ENCODE measurements at places on chromosomes 5 and 9. TPM values are rescaled to one million over a fixed set of nuclear protein-coding genes. Genes with fewer than 3 reads are reported as not detected.

CCNJL gene
- 1.3 TPM for total RNA-seq

CNTNAP3B gene
- 2.6 TPM for total RNA-seq

PCDHB1 gene
- total RNA-seq: 0.09 TPM

C9orf153 gene
- 0.23 TPM for total RNA-seq

RUFY1 gene
- total RNA-seq: 54.7 TPM

DND1 gene
- 2.5 TPM for total RNA-seq

IFNA21 gene
- not detected for total RNA-seq

DBH gene
- 0.06 TPM for total RNA-seq

SH2D3C gene
- 9.1 TPM for total RNA-seq

MRRF gene
- total RNA-seq: 26.3 TPM

FOXD4L6 gene
- total RNA-seq: not detected

TEX48 gene
- total RNA-seq: not detected

CDH9 gene
- not detected for total RNA-seq

SLC36A2 gene
- total RNA-seq: 0.14 TPM

PCDHB3 gene
- total RNA-seq: 1.4 TPM

EFCAB9 gene
- not detected for total RNA-seq

SPINK1 gene
- 234 TPM for total RNA-seq

SLC9A3 gene
- 537 TPM for total RNA-seq
